ENCODE measurements at places on chromosomes 1 and 21.

- DNase-seq, result no peak
Observed at GRCh38 chr1:75640137-75640536, 29.2 kb upstream of the SLC44A5 start.

- DNase-seq, result no peak
Observed at GRCh38 chr21:45155910-45156309, 81.5 kb downstream of the ADARB1 start.

GRCh38 chr1:55073187-55073916 lies 34.0 kb downstream of the PCSK9 start:
- no peak for DNase-seq

DNA sequence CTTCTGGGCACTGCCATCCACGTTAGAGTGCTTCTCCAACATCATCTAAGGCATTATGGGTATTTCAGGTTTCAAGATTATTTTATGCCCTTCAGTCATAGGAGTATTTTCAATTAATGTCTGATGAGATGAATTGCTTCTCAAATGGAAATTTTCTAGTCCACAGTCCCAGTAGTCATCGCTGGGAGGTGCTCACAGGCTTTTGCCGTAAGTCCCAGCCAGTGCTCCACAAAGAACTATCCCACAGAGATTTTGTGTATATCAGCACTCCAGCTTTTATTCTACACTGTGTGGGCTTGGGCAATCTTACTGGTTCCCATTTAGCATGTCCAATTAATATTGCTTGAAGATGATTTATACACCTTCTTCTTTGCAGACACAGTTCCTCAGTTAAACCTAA lies 61.0 kb downstream of the SMYD2 start:
- DNase-seq, result no peak

GRCh38 chr1:61638911-61639605 lies 85.9 kb downstream of the TM2D1 start:
- no peak for DNase-seq

DNA sequence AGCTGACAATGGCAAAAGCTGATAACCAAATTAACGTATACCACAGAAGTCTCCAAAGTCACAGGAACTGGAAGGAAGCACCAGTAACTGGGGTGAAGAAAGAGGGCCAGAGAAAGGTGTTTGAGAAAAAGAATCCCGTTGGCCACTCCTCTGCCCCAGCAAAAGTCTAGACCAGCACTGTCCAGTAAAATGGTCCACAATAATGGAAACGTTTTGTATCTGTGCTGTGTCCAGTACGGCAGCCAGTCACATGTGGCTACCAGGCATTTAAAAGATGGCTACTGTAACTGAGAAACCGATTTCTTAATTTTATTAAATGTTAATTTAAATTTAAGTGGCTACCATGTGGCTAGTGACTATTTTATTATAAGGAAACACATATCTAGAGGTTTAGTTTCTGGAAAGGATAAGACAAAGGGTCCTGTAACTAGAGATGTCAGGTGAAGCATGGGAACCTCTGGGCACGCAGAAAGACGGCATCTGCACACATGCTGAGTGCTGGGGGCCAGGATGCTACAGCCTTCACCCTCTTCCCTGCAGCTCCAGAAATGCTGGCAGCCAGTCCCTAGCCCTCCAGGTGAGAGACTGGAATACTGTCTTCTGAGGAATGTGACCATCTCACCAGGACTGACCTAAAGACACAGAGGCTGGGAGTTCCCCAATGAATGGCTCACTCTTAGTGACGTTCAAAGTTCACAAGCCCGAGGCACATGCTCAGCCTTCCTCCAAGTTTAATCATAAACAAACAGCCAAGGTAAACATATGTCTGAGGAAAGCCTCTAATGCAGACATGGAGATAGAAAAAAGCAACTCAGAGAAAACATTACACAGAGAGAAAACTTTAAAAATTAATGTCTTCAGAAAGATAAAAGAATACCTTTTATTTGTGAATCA lies 50.7 kb downstream of the JAK1 start:
- DNase-seq, result no peak

- no peak for DNase-seq
Observed at GRCh38 chr21:41213021-41213420, 45.1 kb downstream of the BACE2 start.

- no peak for DNase-seq
Observed at GRCh38 chr1:115227346-115228082, 110.5 kb downstream of the NGF start.

DNA sequence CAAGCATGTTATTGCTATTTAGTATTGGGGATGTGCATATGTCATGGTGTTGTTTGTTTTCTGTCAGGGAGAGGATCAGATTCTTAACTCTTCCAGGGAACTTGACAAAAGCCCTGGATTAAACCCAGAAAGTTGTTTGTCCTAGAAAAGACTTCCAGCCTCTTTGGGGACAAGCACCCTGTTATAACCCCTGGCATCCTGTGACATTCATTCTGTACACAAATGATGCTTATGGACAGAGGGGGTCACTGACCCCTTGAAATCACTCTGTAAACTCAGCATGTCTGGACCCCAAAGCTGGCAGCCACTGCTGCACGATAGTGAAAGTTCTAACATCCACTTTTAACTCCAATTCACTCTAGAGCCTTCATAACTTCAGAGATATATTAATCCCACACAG lies 81.2 kb downstream of the PROX1 start:
- no peak for DNase-seq

DNA sequence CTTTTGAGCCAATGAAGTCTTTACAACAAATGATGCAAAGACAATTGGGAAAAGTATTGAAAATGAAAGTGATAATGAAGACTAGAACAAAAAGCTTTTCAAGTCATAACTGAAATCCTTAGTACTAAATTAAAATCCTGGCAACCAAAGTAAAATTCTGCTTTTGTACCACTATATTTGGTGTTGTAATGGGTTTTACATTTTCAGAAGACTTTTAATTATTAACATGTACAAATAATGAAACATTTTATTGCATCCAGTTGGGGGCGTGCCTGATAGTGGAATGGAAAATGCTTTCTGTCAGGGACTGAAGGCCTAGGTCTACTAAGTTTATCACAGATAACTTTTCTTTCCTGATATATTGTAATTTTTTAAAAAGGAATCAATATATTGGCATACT lies 89.4 kb downstream of the SDCCAG8 start:
- no peak for DNase-seq

GRCh38 chr1:41997153-41997552 lies 78.4 kb upstream of the HIVEP3 start:
- DNase-seq, result no peak

DNA sequence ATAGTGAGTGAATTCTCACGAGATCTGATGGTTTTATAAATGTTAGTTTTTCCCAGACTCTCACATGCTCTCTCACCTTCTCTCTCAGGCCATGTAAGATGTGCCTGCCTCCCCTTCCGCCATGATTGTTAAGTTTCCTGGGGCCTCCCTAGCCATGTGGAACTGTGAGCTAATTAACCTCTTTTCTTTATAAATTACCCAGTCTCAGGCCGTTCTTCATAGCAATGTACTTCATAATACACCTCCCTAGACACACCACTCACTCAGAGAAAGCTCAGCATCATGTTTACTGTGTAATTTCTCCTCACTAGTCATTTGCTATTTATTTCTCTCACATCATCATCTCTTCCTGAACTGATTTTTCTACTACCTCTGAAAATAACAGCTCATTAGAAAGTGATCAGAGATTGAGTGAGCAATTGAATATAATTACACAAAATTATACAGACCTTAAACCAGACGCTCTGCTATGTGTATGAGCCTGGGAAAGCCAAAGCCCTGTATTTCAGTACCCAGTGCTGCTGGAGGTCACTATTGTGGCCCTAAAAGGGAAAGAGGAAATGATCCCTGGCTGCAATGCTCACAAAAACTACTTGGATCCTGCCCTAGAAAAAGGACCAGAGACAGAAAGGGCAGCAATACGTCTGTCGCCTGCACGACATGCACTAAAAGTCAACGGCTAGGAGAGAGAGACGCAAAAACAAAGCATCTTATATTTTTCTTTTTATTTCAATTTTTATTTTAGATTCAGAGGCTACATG lies 284.5 kb downstream of the DSCAM start:
- no peak for DNase-seq

DNA sequence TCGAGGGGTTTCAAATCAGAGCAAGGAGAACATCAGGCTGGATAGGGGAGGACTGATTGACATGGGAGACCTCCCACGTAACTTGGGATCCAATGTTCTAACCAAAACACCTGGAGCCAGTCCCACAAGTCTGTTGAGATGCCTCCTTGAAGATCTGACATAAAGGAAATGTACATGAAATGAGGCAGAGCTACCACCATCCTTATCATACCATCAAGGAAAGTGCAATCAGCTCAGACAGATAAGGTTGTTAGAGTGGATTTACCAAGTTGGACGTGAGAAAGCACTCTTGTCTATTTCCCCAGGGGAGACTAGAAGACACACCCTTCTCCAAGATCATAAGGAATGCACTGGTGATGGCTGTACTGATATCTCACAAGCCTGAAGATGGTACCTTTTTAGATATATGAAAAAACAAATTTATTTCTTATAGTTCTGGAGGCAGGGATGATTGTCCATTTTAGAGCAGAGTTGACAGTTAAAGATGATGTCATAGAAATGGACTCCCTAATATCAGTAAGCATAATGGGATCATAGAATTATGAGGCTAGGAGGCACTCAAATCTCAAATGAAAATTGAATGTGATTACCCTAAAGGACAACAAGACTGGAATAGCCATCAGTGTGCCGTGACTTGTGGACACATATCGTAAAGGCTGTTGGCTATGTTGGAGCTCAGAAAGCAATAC lies 129.1 kb upstream of the RAB4A start:
- DNase-seq, result no peak

DNA sequence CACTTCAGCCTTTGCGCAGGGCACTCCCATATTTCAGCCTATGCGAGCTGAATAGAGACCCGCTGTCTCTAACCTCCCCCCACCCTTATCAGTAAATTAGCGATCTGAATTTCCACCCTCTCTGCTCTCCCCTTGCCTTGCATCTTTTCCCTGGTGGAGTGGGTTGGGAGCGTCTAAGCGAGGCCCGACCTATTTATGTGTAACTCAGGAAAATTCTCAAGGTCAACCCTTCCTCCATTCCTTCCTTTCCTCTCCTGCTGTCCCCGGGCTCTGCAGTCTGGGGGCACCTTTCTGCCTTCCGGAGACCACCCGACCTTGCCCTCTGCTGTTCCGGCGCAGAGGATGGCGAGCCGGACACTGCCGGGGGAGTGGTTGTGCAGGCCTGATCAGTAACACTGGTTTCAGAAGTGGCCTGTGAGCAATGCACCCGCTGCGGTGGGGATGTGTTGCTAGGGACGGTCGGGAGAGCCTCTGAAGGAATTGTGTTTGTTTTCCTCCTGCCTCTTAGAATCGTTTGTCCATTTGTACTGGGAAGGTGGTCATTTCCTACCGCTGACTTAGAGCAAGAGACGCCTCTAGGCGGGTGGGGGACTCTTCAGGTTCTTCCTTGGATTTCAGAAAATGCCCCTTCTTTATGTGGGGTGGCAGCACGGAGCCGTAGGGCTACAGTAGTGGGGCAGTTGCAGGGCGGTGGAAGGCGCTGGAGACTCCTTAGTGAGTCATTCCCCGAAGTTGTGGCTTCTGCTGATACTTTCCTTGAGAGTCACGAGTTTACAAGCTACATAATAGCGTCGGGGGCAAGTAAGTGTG lies 513 bp downstream of the MGST3 start:
- peak; percentile 77 for DNase-seq

GRCh38 chr1:12486401-12487005 lies 131.5 kb downstream of the DHRS3 start:
- DNase-seq, result no peak

DNA sequence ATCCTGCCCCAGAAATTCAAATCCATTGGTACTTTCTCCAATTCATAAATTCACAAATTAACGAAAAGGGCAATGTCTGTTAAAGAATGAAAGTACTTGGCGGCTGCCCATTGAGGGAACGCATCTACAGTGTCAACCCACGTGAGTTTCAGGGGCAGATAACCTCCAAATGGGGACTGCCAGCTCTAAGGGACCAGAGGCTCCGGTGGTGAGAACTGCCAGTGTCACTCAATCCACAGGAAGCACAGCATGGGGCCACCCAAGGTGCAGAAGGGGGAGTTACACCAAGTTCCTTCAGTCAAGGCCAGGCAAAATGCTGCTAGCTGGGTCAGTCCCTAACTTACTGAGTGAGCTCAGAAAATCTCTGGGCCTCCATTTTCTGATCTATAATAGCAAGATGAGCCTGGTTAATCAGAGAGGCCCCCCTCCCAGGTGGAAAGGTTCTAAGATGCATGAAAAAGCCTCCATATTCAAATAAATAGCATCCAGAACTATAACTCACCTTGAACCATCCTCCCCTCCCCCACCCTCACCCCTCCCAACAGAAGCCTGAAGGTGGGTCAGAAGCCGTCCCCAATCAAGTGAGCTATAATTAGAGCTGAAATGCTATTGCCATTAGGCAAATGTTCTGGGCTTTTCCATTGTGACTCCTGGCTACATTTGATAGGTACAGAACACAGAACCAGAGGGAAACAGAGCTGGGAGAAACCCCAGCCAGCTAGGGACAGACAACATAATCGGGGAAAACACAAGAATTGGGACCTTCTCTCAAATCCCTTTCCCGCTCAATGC lies 41.7 kb downstream of the LRP8 start:
- no peak for DNase-seq

DNA sequence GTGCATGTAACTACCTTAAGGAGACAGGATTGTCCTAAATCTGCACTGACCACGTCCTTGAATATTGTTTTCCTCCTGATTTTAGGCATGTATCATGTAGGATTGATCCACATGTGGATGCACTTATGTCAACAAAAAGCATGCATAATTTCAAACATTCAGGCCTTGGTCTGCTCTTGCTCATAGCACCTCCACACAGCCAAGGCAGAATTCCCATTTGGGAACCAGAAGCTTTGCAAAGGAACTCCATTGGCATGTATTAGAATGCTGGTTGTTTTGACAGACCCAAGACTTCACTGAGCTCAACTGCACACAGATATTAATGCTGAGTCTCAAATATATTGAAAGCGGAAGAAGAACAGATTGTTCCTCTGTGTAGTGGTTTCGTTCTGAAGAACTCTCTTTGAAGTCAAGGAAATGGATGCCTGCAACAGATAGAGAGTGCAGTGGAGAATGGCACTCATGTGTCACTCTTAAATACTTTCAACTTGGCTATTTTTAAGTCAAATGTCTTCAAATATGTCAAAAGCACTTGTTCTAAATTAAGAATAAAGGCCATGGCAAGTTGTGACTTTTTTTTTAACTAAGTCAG lies 387.6 kb downstream of the LTN1 start:
- no peak for DNase-seq

DNA sequence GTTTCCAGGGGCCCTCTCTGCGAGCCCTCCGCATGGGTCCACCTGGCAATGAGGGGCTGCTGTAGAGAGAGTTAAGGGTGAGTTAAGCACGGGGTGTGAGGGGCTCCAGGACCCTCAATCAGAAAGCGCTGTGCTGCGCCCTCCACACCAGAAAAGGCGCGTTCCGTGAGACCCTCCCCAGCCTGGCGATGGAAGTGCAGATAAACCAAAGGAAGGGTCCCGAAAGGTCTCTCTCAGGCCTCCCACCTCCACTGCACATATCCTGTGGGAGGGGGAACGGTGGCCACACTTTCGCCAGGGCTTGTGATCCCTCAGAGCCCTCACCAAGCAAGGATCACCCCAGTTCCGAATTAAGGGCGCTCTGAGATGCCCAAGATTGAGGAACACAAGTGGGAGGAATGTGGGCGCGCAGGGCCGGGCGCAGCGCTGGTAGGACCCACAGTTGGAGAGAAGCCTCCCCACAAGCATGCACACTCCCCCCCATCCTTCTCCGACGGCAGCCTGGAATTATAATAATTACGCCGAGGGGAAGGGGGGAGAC lies 1.1 kb downstream of the WNT3A start:
- no peak for DNase-seq

- DNase-seq, result no peak
Observed at GRCh38 chr1:109885589-109885988, 25.1 kb upstream of the CSF1 start.

- no peak for DNase-seq
Observed at GRCh38 chr1:109517337-109517736, 7.8 kb upstream of the AMIGO1 start.
